ENCODE measurements at places on chromosomes 13 and 19.
A peak's percentile ranks its signal among the peaks of the same experiment; 100 is the strongest.

- no peak for DNase-seq
Observed at GRCh38 chr19:29383696-29384095, 142.1 kb upstream of the VSTM2B start.

GRCh38 chr13:24323036-24323738 is 13.8 kb downstream of the C1QTNF9 start:
- DNase-seq = no peak

- DNase-seq = no peak
Observed at GRCh38 chr13:30859326-30859725, 46.7 kb upstream of the MEDAG start.

- peak; percentile 49 for DNase-seq
Observed at GRCh38 chr19:18672606-18673337, 10.7 kb upstream of the CRTC1 start.

DNA sequence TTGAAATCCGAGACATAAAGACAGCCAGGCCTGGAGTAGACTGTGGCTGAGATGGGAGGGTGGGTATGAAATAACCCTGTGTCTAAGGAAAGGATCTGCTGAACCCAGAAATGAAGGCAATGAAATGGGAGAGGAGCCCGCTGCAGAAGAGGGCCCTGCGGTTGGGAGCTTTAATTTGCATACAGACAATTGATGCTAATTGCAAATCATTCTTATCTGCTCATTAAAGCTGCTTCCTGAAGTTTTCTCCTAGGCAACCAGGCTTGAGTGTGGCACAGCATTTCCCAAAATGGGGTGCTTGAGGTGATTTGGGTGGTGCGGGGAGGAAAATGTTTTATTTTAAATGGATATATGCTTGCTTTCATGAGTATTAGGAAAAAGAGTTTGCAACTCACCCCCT is 55.4 kb downstream of the DPF1 start:
- DNase-seq = no peak

- DNase-seq = no peak
Observed at GRCh38 chr19:51739466-51740213, 12.0 kb downstream of the FPR1 start.

GRCh38 chr13:30159446-30159839 is 147.9 kb downstream of the KATNAL1 start:
- DNase-seq = no peak

DNA sequence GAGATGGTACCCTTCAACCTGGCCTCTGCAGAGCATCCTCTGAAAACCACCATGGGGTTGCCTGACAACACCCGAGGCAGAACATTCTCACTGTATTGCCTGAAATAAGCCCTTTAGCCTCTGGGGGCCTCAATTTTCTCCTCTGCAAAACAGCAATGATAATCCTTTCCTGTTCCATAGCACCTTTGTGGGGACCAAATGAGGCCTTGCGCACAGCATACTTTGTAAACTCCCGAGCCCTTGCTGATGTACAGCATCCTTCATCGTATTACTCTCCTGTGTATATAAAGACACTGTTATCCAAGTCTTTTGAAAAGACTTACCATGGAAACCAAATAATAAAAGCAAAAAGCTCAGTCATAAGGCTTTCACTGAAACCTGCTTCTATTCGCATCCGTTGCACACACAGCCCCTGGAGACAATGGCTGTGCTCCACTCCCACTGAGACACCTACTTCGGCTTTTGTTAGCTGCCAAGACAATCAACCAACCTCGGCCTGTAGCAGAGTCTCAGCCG is 276.0 kb downstream of the FOXO1 start:
- DNase-seq = no peak

DNA sequence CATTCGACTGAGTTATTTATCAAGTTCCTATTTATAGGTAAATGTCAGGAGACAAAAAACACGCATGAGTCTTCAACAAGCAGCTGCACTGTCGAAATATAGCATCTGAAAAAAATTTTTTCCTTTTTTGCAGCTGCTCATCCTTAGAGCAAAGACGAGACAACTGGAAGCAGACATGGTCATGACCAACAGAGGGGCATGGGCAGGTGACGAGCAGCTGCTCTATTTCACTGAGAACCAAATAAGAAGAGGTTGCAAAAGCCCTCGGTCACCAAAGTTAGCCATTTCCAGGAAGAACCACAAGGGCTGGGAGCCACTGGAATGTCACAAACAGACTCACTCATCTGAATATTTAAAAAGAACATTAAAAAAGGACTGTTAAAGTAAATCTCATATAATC is 22.2 kb downstream of the SOHLH2 start:
- DNase-seq = no peak

DNA sequence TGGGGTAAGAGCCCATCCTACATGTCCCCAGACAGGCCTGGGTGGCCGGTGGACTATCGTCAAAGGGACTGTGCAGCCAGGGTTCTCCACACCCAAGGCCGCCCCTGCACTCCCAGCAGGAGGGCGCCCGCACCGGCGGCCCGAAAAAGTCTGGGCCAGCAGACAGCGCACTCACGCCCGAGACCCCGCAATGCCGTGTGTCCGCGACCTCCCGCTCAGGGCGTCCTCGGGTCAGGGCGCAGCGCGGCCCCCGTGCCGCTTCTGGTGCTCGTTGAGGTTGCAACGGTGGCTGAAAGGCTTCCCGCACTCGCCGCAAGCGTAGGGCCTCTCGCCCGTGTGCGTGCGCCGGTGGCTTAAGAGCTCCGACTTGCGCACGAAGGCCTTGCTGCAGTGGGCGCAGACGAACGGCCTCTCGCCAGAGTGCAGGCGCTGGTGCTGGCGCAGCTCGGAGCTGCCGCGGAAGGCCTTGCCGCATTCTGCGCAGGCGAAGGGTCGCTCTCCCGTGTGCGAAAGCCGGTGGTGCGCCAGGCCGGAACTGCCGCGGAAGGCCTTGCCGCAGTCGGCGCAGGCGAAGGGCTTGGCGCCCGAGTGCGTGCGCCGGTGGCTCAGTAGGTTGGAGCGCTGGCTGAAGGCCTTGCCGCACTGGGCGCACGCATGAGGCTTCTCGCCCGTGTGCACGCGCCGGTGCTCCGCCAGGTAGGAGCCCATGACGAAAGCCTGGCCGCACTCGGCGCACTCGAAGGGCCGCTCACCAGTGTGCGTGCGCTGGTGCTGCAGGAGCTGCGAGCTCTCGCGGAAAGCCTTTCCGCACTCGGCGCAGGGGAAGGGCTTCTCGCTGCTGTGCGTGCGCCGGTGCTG is 2.8 kb upstream of the A1BG start:
- no peak for DNase-seq

DNA sequence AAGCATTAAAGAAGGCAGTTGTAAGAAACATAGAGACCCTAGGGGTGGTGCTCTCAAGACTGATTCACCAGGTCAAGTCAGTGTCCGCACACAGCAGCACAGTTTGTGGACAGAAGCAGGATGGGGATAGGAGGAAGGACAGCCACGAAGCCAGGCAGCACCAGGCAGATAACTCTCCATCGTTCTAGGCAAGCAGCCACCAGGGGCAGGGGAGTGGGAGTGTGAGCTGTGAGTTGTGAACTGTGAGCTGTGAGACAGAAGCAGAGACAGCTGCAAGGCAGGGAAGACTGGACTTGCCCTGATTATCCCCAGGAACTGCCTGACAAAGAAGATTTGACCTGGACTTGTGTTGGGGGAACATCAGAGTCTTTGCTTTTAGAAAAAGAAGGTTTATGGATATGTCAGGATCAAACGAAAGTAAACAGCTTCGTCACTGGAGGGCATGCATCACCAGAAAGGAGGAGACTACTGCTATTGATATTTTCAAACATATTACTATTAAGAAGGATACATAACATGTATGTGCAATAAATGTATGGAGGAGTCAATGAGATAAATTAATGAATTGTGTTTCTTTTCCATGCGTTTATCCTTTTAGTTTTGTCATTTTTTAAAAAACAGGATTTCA is 286.1 kb downstream of the IRS2 start:
- DNase-seq = no peak

- DNase-seq = no peak
Observed at GRCh38 chr19:5691822-5692722, 2.0 kb downstream of the RPL36 start.

DNA sequence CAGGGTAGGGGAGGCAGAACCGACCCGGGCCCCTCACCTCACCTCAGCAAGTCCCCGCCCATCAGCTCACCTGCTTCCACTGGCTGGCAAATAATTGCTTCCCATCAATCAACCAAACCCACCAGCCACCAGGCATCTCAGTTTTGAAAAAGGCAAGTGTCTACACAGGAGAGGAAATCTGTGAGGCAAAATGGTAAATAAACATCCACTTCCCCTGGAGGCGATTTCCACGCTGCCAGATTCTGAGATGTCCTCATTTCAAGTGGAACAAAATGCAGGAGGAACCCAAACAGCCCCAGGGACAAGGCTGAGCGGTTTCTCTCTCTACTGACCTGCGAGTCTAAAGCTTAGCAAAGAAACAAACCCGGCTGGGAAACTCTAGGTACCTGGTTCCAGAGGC is 117.5 kb downstream of the CRYL1 start:
- DNase-seq = no peak

DNA sequence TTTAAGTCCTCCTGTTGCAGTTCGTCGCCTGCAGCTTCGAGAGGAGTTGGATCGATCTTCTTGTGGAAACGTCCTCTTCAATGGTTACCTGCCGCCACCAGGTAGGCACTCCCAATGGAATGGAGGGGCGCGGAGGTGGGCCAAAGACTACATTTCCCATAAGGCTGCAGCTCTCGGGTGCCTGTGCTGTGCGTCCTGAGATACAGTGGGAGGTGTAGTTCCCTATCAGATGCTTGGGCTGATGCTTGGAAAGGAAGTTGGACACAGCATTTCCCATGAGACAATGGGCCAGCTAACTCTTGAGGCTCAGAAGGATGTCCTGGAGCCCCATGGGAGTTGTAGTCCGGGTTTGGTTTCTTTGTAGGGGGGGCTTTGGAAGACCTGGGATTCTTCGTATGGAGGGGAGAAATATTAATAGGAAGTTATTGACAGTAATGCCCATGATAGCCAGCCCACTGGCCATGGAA is 1.8 kb downstream of the SHKBP1 start:
- no peak for DNase-seq

All from hypothalamus (tissue), 51 donors.